ENCODE measurements at places on chromosomes 16 and 17.

DNA sequence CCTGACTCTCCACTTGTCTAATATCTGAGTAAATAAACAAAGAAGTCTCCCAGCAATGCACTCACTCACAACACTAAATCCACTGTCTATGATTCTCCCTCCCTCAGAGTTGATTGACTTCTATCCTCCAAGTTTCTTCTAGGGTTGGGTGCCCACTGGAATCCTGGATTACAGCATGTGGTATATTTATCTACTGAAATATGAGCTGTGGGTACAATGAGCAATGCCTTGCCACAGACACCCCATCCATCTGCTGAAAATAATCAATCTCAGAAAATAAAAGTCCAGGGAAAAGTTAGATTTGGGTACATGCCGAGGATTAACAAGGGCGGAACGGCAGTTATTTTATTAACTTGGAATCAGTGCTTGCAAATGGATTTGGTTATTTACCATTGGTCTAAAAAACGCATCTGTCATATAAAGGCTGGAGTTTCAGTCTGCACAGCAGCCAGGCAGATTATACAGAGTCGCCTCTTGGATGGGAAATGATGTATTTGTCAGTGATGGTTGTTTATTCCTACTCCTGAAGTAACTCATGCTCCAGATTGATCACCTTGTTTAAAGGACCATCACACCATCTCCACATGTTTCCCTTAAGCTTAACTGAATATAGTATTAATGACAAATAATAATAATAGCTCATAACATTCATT is 193.9 kb upstream of the SOX9 start:
- DNase-seq, result no peak

DNA sequence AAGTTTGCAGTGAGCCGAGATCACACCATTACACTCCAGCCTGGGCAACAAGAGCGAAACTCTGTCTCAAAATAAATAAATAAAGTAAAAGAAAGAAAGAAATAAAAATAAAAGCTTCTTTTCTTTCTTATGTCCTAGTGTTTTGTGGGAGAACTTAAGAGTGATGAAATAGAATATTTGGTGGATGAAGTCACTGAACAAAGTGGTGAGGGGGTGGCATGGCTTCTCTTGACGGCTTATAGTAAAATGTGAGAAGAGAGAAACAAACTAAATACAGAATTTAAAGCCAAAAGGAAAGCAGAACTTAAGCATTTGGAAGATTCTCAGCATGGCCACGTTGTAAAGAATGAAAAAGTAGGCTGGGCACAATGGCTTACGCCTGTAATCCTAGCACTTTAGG is 15.3 kb downstream of the SGF29 start:
- no peak for DNase-seq

GRCh38 chr17:81069135-81069645 is 34.2 kb downstream of the BAIAP2 start:
- no peak for DNase-seq

DNA sequence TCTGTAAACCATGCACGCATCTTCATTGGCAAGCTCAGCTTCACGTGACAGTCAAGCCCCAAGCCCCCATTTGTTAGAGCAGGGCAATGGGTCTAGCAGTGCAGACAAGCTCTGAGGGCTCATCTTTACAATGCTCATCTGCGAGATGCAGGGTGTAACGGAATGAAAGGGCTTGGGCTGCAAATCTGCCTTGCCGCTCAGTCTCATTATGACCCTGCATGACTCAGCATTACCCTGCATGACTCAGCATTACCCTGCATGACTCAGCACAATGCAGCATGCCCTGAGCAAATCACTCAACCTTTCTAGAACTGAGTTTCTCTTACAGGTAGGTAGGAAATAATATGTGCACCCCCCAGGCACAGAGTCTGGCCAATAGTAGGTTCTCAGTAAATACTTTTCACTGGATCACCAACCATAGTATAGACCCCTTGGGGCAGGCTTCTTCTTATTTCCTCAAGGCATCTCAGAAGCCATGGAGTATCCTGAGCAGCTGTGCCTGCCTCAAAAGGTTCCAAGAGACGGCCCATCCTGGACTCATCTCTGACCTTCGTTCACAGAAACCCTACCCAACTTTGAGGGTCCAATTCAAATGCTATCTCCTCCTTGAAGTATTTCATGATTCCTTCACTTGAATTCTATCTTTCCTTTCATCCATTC is 391.3 kb upstream of the CDH5 start:
- no peak for DNase-seq

- no peak for DNase-seq
These were observed 1.2 kb downstream of the DUSP14 start for GRCh38 chr17:37490638-37491614.

DNA sequence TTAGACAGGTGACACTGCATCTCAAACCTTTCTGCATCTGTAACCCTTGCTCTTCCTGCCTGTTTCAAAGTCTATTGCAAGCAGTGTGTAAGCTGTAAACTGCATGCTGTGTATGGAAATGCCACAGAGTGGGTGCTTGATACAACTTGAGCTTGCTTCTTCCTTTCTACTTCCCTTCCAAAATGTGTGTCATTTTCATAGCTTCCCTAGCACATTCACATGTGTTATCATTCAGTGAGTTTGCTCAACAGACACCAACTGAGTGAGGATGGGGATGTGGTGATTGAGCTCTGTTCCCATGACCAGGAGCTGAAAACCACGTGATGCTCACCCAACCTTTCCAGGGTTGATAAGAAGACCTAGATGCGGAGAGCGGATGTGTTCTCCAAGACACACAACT is 111.1 kb downstream of the VAT1L start:
- no peak for DNase-seq

DNA sequence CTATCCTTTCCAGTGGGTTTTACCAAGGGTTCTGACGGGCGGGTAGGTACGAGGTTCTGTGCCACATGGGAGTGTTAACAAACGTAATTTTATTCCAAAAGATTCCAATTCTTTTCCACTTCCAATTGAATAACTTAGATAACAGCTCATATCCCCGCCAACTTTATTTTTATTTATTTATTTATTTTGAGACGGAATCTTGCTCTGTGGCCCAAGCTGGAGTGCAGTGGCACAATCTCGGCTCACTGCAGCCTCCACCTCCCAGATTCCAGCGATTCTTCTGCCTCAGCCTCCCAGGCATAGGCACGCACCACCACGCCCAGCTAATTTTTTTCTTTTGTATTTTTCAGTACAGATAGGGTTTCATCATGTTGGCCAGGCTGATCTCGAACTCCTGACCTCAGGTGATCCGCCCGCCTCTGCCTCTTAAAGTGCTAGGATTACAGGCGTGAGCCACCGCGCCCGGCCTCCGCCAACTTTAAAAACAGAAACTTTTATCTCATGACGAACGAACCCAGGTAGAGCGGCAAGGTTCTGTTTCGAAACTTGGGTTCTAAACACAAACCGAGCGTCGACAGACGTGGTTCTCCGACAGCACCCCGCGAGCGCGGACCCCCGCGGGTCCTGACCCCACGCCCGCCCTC is 613 bp downstream of the ECI1 start:
- peak; percentile 42 for DNase-seq

DNA sequence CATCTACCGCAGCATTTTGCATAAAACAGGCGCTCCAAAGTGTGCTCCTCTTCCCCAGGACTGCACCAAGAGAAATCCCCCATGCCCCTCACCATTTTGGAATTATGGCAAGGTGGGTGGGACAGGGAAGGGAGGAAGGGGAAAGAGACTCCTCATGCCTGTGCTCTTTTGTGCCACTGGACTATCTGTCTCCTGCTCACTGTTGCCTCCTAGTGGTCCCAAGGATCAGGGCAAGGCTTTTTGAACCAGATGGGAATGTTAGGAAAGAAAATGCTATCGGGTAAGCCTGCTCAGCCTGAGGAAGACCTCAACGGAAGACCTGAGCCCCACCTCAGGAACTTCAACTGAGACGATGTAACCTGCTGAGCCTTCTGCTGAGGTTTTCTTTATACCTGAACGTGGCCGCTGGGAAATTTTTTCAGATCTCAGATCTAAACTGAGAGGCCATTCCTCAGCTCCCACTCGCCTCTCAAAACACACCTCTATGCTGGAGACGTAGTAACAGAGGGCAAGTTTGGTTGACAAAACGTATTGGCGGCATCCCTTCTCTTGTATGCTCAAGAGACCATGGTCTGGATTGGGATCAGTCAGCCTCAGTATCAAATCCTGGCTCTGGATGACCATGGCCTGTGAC is 58.3 kb downstream of the SPACA3 start:
- no peak for DNase-seq

DNA sequence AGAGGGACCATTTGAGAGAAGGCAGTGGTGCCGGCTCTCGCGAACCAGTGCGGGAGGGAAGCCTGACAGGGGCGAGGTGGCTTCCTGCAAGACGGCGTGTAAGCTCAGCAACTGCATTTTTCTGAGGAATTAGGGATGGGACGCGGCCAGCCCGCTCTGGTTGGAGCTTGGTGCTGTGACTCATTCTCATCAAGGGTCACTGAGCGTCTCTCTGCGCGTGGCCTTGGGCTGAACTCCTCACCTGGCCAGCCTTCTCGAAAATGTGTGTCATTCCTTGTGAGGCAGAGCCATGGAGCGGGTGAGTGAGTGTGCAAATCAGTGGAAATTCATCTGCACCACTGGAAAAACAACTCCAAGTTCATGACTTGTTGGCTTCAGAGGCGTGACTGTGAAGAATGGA is 52.8 kb downstream of the NTN1 start:
- no peak for DNase-seq

GRCh38 chr16:50652836-50653425 is 28.2 kb downstream of the SNX20 start:
- no peak for DNase-seq

DNA sequence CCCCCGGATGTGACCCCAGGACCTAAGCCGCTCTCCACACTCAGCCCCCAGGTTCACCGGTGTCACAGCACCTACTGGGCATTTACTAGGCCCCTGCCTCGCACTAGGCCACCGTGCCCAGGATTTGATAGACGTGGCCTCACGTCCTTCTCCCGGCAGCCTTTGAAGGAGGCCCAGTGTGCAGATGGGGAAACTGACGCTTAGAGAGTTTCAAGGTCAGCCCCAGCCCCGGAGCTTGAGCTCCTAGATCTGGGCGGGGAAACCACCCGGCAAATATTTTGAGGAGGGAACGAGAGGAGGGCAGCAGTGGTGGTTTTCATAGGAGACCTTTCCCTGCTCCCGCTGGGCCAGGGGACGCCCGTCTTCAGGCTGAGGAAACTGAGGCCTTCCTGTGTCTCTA is 10.3 kb downstream of the ZFPM1 start:
- no peak for DNase-seq

DNA sequence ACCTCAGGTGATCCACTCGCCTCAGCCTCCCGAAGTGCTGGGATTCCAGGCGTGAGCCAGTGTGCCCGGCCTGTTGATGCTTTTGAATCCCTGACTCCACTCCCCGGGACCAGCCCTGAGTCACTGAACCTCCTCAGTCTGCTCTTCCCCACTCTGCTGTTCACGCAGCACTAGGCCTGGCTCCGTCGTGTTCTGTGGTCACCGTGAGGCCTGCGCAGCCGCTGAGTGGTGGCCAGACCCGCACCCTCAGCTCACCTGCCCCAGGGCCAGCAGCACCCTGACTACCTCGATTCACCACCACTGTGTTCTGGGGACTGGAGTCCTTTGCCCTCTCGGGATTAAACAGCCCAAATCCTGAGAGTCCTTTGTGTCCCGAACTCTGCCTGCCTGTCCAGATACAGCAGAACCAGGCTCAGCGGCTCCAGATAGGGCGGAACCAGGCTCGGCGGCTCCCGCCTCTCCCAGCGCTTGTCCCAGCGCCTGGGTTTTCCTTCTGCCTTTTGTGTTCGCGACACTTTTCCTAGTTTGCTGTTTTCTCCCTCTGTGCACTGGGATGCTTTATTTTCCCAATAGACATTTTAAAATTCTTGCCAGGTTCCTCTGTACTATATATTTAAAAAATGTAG is 58.6 kb upstream of the ENDOV start:
- DNase-seq, result no peak

- no peak for DNase-seq
These were observed 1.7 kb downstream of the MYOCD start for GRCh38 chr17:12667299-12667958.

DNA sequence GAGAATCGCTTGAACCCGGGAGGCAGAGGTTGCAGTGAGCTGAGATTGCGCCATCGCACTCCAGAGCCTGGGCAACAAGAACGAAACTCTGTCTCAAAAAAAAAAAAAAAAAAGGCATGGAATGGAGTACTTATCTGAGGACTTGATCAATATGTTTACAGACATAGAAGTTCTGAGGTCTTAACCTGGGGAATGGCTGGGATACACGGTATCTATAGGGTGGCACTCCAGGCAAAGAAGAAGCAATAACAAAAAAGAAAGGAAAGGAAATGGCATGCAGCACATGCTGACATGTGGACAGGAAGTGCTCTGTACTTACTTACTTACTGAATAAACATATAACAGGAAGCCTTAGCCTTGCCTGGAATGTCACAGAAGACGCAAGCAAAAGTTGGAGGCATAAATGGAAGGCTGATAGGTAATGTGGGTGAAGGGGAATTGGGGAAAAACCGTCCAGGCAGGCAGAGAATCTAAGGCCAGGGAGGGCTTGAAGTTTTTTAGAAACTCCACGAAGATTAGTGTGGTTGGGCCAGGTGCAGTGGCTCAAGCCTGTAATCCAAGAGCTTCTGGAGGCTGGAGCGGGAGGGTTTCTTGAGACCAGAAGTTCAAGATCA is 10.1 kb upstream of the SPOP start:
- DNase-seq, result no peak

DNA sequence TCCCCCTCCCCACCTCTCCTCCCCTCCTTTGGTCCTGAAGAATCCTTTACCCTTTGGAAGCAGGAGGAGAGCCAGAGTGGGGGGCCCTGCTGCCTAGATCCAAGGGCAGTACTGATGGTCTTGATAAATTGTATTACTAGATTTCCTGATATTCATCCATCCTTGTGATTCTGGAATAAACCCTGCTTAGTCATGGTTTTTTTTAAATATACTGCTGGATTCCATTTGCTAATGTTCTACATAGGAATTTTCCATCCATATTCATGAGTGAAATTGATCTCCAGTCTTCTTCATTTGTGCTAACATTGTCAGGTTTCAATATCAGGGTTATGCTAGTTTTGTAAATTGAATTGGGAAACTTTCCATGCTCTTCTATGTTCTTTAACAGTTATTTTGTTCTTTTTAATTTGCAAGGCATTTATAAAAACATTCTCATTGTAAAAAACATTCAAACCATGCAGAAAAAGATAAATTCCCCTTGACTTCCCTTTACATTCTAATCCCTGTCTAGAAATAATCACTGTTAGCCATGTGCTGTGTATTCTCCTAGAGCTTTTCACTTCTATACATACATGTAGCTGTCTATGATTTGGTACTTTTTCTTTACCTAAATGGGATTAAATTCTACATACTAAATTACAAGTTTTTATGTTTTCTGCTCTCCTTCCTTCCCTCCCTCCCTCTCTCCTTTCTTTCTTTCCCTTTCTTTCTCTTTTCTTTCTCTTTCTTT is 56.7 kb downstream of the CCDC42 start:
- DNase-seq, result no peak

DNA sequence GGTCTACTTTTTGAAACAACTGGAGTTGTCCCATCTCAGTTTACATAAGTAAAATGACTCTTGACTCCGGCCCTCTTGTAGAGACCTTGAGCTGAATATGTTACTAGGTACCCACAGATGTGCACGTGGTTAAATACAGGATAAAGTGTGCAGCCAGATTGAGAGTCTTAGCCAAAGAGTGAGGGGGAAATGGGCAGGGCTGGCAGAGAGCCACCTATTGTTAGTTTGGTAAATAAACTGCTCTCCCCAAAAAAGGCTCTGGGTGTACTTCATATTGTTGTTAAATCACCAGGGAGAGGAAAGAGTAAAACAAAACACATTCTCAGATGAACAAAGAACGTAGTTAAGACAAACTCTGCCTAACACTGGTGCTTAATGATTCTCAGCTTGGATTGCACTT is 20.3 kb downstream of the G6PC1 start:
- no peak for DNase-seq

Measured in effector memory CD4-positive, alpha-beta T cell (primary cell).